ENCODE measurements at places on chromosomes 6 and 20.

GRCh38 chr6:165635965-165636364, 27.1 kb downstream of the PDE10A start:
- H3K27ac ChIP-seq = no peak overlapping the region
- no peaks in the 10 kb centered on the region for H3K4me1 ChIP-seq
- no peaks in the 10 kb centered on the region for H3K36me3 ChIP-seq
- H3K4me3 ChIP-seq = no peak overlapping the region
- DNase-seq = no peak

GRCh38 chr6:122825163-122825562, 36.1 kb downstream of the SMPDL3A start:
- H3K27me3 ChIP-seq = no peaks in the 10 kb centered on the region
- no peak overlapping the region for H3K4me3 ChIP-seq
- no peaks in the 10 kb centered on the region for H3K36me3 ChIP-seq
- H3K27ac ChIP-seq = no peak overlapping the region
- no peaks in the 10 kb centered on the region for H3K4me1 ChIP-seq

DNA sequence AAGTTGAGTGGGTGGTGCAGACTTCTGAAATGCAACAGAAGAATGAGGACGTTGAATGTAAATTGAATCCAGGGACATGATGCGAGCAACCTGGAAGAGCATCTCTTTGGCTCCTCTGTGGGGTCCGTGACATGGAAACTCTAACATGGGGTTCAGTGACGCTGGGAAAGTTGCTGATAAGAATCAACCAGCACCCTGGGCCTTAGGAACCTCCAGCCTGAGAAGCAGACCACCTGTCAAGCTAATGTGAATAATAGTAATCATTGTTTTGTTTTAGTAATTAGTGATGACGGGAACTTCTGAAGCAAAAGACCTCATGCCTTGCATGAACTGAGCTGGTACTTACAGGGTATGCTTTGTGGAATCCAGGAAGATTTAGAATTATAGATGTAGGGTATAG, 25.2 kb upstream of the DOK5 start:
- DNase-seq = no peak
- no peaks in the 10 kb centered on the region for H3K4me1 ChIP-seq
- H3K4me3 ChIP-seq = no peak overlapping the region
- no peak overlapping the region for H3K27ac ChIP-seq
- no peaks in the 10 kb centered on the region for H3K36me3 ChIP-seq

DNA sequence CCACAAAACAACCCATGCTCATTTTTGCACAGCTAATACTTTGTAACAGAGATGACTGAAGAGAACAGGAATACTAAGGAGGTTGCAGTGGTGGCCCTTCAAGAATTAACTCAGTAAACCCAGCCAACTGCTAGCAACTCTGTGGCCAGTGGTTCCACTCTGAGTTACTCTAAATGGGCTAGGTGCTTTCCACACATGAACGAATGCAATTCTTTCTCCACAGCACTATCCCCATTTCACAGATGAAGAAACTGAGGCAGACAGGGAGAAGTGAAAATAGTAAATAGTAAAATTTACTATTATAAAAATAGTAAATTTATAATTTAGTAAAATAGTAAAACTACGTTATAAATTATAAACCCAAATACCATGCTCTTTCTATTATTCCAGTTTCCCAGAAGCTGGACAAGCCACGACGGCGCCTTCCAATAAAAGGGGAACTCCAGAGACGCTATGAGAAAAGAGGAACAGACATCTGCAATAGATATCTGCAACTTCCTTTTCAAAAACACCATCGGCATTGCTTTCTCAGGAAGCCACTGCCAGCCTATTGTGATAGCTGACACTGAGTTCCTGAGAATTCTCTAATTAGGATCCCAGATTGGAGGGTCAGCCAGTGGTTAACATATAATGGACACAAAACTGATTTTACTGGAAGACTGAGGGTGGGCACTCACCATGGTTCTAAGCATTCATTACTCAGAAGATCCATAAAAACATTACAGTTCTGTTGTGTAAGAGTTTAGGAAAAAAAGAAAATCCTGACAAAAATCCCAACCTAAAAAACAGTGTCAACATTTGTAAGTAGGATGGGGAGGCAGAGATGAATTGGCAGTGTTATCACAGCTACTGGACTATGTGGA, 16.2 kb downstream of the FKBP1A start:
- peaks cover 71% of the 10 kb centered on the region for H3K4me1 ChIP-seq
- H3K27me3 ChIP-seq = no peaks in the 10 kb centered on the region
- H3K4me3 ChIP-seq = no peak overlapping the region
- H3K27ac ChIP-seq = no peak overlapping the region

DNA sequence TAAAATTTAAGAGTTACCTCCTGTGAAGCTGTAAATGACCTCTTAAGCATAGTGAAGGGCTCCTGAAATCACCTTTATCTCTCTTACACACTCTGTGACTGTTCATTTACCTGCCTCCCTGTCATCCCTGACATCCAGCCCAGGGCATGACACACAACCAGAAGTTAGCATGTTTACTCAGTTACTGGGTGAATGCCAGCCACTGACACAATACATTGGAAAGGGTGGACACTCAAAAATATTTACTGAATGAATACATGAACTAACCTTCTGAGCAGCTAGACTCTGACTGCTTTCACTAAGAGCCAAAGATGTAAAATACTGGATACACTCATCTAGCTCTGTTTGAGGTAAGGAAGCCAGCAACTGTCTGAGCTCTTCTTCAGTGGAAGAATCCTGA, 25.3 kb downstream of the SERAC1 start:
- no peak overlapping the region for H3K4me3 ChIP-seq
- no peaks in the 10 kb centered on the region for H3K4me1 ChIP-seq
- no peaks in the 10 kb centered on the region for H3K36me3 ChIP-seq
- H3K27ac ChIP-seq = no peak overlapping the region

DNA sequence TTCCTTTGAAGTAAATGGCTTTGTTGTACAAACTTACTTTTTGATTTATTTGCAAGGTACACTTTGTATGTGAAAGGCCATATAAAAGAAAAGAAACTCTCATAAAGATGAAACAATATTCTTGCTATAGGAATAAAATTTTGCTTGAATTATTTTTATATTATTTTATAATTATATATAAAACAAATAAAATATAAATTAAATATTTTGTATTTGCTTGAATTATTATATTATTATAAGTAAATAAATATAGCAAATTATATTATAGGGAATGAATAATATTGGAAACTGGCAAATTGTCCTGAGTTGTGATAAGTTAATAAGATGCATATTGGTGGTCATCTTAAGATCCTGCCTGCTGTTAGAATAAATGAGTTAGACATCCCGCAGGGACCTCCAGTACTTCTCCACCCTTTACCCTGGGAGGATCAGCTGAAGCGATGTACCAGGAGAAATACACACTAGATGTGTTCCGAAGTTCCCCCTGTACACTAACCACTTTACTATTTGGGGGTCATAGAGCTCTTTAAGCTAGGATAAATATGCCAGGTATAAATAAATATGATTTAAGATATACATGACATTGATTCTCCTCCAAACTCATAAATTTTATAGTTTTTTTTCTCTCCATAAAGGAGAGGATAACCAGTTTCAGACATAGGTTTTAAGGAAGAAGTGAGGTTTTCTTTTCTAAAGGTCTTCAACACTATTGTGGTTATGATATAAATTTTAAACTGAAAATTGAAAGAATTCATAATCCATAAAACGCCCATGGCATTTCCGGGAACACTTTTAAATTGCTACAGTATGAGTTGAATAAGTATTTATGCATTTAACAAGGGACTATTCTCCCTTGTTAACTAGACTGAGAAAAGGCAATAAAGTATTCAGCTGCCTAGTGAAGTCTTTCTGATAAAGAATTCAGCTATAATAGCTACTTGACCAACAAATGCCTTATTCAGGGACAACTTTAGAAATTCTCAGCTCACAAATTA, 486.3 kb upstream of the MARCKS start:
- no peaks in the 10 kb centered on the region for H3K4me1 ChIP-seq
- H3K4me3 ChIP-seq = no peak overlapping the region
- no peak for DNase-seq
- no peaks in the 10 kb centered on the region for H3K27me3 ChIP-seq
- no peaks in the 10 kb centered on the region for H3K36me3 ChIP-seq

- H3K27ac ChIP-seq = peak overlapping the region; percentile 25
- no peak for DNase-seq
- peaks cover 5% of the 10 kb centered on the region for H3K4me1 ChIP-seq
- no peaks in the 10 kb centered on the region for H3K36me3 ChIP-seq
- H3K27me3 ChIP-seq = no peaks in the 10 kb centered on the region
These were observed 328.7 kb downstream of the LAMA2 start for GRCh38 chr6:129211626-129212025.

DNA sequence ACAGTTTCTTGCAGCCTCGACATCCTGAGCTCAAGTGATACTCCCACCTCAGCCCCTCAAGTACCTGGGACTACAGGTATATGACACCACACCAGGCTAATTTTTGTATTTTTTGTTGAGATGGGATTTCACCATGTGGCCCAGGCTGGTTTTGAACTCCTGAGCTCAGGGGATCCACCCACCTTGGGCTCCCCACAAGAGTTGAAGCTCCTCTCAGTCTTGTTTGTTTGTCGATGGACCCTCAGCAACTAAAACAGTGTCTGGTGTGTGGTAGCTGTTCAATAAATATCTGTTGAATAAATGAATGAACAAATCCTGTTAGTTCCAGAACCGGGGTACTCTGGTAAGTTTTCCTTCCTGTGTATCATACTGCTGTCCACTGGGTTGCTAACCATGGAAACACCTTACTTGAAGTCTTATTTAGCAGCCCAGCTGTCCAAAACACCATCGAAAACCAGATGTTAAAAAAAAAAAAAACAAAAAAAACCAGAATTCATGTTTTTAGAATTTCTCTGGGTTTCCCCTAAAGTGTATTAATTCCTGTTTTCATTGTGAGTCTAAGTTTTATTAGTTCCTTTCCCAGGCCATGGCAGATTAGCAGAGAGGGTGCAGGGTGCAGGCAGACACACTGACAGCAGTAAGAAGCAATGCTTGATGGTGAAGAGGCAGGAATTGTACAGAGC, 7.8 kb upstream of the EZR start:
- H3K27ac ChIP-seq = no peak overlapping the region
- no peaks in the 10 kb centered on the region for H3K36me3 ChIP-seq
- H3K27me3 ChIP-seq = no peaks in the 10 kb centered on the region
- no peaks in the 10 kb centered on the region for H3K4me1 ChIP-seq
- DNase-seq = peak; percentile 27

GRCh38 chr6:26272171-26272637, 92.8 kb upstream of the BTN3A2 start:
- no peaks in the 10 kb centered on the region for H3K27me3 ChIP-seq
- no peaks in the 10 kb centered on the region for H3K36me3 ChIP-seq
- no peak for DNase-seq
- peak overlapping the region; percentile 49 for H3K4me3 ChIP-seq

GRCh38 chr6:20839630-20840029, 305.4 kb downstream of the CDKAL1 start:
- no peak overlapping the region for H3K27ac ChIP-seq
- no peak overlapping the region for H3K4me3 ChIP-seq
- DNase-seq = no peak
- no peaks in the 10 kb centered on the region for H3K27me3 ChIP-seq

DNA sequence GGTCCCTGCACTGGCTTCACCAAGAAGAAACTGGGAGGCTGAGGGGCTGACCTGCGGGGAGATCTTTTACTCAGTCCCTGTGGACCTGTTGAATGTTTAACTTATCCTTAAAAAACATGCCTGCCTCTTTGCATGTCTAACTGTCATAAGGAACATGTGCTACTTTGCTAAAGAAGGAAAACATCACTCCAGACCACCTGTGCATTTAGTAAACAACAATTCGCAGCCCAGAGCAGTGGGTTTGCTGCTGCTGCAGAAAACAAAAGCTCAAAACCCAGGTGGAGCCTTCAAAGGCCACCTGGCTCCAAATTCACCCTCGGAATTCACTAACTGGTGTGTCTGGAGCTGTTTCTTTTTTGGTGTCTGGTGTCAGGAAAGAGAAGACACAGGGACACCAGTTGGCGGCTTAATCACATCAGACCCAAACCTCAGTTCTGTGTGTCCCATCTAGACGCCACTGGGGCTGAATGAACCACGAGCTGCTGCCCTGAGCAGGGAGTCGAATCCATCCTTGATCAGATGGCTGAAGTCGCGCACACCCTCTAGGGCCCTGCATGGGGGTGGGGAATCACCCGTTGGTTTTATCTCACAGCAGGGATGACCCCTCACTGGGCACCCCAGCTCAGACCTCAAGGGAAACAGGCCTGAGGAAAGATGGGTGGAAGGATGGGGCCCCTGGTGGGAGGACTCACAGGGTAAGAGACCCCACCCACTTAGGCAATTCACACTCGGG, 344.3 kb downstream of the PREX1 start:
- no peak for DNase-seq
- no peaks in the 10 kb centered on the region for H3K4me1 ChIP-seq
- H3K27me3 ChIP-seq = no peaks in the 10 kb centered on the region
- H3K27ac ChIP-seq = no peak overlapping the region
- H3K36me3 ChIP-seq = no peaks in the 10 kb centered on the region

- no peaks in the 10 kb centered on the region for H3K27me3 ChIP-seq
- no peak for DNase-seq
- H3K27ac ChIP-seq = no peak overlapping the region
- H3K36me3 ChIP-seq = no peaks in the 10 kb centered on the region
These were observed 82.8 kb downstream of the CD40 start for GRCh38 chr20:46200582-46201570.

GRCh38 chr6:90110971-90111370, 185.7 kb downstream of the BACH2 start:
- no peak for DNase-seq
- H3K36me3 ChIP-seq = no peaks in the 10 kb centered on the region
- no peaks in the 10 kb centered on the region for H3K4me1 ChIP-seq
- H3K27ac ChIP-seq = no peak overlapping the region
- H3K27me3 ChIP-seq = no peaks in the 10 kb centered on the region

- H3K4me1 ChIP-seq = no peaks in the 10 kb centered on the region
- DNase-seq = no peak
- no peaks in the 10 kb centered on the region for H3K27me3 ChIP-seq
- H3K27ac ChIP-seq = no peak overlapping the region
- H3K36me3 ChIP-seq = no peaks in the 10 kb centered on the region
These were observed 11.7 kb upstream of the HCK start for GRCh38 chr20:32040142-32040953.

DNA sequence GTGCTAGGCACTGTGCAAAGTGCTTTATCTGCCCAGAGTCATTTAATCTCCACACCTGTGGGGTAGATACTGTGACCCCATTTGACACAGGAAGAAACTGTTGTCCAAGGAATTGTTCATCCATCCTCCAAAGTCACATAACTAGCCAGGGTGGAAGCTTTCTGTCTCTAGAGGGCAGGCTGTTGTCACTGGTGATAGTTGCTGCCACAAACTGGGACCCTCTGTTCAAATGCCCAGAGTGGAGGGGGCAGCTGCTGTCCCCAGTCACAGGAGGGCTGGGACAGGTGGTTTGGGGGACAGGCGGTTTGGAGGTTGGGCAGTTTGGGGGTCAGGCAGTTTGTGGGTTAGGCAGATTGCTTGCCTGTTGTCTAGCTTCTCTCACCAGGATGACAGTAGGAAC, 16.1 kb upstream of the TMEM242 start:
- no peaks in the 10 kb centered on the region for H3K36me3 ChIP-seq
- H3K27ac ChIP-seq = no peak overlapping the region
- no peak overlapping the region for H3K4me3 ChIP-seq

DNA sequence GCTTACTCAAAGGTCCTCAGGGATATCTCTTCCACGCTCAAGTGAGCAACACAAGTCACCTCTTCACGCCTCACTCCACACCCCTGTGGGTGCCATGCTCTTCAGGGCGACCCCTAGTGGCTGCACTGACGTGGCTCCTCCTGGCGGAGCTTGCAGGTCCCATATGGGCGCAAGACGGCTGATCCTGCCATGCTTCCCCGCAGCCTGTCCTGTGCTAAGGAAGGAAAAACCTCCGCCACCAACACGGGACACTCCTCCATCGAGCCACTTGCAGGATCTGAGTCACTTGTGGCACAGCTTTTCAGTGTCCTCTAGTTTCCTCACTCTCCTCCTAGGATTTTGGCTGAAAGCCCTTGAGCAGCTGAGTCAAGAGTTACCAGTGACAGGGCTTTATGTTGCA, 90.7 kb downstream of the KHDC1L start:
- H3K27ac ChIP-seq = no peak overlapping the region
- no peak overlapping the region for H3K4me3 ChIP-seq
- DNase-seq = no peak
- no peaks in the 10 kb centered on the region for H3K36me3 ChIP-seq

All from vagina (tissue), 2 donors.